Activated CD4-positive, alpha-beta T cell treated with anti-CD3 and anti-CD28 coated beads, Interleukin-2, amount 10 ng/mL, durations not matched to agents 7 days and 5 days (primary cell): ENCODE measurements at places on chromosomes 5 and 9. TPM values are rescaled to one million over a fixed set of nuclear protein-coding genes. Genes with fewer than 3 reads are reported as not detected.

DNA sequence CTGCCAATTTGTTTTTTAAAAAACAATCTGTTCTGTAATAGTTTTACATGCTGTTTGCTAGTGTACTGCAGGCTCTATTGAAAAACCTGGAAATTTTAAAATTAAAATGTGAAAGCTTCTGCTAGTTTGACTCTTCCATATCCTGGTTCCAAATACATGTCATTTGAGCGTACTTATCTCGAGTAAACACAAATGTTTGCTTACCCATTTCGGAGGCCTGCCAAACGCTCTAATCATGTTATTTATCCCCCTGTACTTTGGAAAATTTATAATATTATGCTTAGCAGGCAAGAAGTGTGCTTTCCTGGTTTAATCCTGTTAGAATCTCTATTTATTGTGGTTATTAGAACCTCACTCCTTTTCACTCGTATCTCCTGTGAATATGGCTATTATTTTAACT lies 476.8 kb upstream of the CYLC2 start:
- DNase-seq, result no peak

DNA sequence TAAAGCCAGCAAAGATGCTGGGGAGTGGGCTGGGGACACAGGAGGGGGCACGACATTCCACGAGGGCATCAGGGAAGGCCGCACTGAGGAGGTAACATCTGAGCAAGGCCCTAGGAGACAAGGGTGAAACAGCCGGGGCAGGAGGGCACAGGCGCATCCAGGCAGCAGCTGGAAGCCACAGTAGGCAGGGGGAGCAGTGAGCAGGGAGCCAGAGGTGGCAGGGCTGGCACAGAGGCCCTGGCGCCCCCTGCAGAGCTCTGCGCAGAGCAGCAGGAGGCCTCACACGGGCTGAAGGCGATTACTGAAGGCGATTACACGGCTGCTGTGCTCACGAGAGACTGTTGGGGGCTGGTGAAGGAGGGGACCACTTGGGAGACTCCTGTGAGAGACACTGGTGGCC lies 15.4 kb downstream of the LMAN2 start:
- peak; percentile 45 for DNase-seq

GRCh38 chr5:102924963-102925362 lies 169.9 kb downstream of the PAM start:
- no peak for DNase-seq

Gene FAT2
- total RNA-seq, result not detected

- DNase-seq, result peak; percentile 54
Observed at GRCh38 chr5:59123595-59124561, 541.0 kb downstream of the RAB3C start.

Gene ENG
- 17.2 TPM for total RNA-seq

- DNase-seq, result no peak
Observed at GRCh38 chr5:318341-318897, 3.1 kb upstream of the AHRR start.

DNA sequence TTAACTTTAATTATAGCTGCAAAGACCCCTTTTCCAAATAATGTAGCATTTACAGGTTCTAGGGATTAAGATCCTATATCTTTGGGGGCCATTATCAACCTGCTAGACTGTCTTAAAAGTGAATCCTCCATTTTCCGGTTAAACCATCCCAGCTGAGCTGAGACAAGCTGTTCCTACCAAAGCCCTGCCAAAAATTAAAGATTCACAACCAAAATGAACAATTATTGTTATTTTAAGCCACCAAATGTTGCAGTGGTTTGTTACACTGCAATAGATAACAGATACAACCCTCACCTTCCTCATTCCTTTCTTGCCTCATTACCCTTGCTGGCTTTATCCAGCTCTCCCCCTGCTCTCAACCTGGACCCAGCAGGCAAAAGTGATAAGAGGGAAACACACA lies 343.4 kb downstream of the CDK5RAP2 start:
- no peak for DNase-seq

DNA sequence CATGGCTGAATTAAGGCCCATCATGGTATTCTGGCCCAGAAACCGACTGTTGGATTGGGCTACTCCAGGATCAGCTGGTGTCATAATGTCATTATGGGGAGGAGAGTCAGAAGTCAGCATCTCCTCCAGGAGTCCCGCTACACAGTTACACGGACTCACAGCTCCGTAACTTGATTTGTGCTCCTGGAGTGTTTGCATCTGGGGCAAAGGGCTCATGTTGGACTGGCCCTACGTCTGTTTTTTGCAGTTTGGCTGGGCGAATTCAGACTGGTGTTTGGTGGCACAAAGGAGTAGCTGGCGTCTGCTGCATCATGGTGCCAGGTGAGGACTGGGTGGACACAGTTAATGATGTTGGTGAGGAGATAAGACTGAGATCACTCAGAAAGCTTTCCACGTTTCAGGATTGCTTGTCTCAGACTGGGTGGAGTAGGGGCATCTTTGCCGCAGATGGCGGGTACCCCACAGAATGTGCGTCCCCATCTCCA lies 31.3 kb downstream of the OR2V1 start:
- DNase-seq, result no peak

- no peak for DNase-seq
Observed at GRCh38 chr5:96157077-96157780, 195.6 kb upstream of the ELL2 start.

Gene ITGA1
- total RNA-seq, result 3.2 TPM

- DNase-seq, result no peak
Observed at GRCh38 chr9:134938346-134939079, 20.8 kb upstream of the FCN1 start.

GRCh38 chr9:133524679-133525228 lies at the start of gene MYMK:
TSS of gene MYMK (minus strand) at chr9:133524959. CDS start at chr9:133524844, 115 bp downstream.
- no peak for DNase-seq

Gene F2RL2
- total RNA-seq, result not detected

- peak; percentile 41 for DNase-seq
Observed at GRCh38 chr5:112186401-112186990, 232.6 kb downstream of the EPB41L4A start.

- no peak for DNase-seq
Observed at GRCh38 chr9:12566404-12567090, 126.6 kb upstream of the TYRP1 start.

- DNase-seq, result no peak
Observed at GRCh38 chr5:73306741-73307275, 133.8 kb downstream of the TMEM174 start.

DNA sequence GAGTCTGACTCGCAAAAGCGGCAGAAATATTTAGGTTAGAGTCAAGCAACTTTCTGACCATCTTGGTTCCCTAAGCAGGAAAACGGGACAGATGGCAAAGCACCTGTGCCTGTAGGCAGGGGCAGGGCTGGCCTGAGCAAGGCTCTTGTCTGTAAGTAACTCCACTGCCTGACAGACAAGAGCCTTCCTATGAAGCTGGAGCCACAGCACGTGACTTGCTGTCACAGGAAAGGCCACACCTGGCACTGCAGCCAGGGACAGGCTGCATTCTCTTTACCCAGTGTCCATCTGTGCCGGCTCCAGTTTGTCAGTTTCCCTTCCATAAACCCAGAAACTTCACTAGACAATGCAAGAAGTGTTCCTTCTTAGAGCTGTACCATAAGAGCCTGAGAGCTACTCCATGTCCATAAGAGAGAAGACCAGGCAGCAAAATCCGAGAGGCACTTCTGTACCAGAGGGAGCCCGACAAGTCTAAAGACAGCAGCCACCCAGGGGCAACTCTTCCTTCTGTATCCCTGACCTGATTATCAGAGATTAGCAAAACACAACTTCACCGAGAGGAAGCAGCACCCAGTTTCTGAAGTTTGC lies 78.1 kb downstream of the GPR21 start:
- DNase-seq, result no peak

DNA sequence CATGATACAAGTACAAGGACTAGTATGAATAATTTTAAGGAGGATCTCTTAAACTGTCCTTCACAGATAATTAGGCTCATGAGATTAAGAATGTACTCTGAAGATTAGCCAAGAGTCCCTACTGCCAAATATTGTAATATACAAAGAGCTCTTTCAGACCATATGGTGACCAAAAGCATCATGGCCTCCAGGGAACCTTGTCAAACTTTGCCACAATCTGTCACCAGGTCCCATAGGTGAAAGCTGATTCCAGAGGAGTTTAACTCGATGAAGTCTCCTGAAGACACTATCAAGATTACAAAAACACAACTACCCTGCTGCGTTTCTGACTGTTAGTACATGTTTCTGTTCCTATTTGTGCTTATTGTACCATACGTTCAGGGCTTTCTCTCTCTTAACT lies 395.4 kb upstream of the ITGA1 start:
- no peak for DNase-seq

Gene SELENOP
- total RNA-seq, result not detected

GRCh38 chr5:168917947-168918600 lies 338.9 kb upstream of the PANK3 start:
- no peak for DNase-seq

Gene OR5C1
- not detected for total RNA-seq

DNA sequence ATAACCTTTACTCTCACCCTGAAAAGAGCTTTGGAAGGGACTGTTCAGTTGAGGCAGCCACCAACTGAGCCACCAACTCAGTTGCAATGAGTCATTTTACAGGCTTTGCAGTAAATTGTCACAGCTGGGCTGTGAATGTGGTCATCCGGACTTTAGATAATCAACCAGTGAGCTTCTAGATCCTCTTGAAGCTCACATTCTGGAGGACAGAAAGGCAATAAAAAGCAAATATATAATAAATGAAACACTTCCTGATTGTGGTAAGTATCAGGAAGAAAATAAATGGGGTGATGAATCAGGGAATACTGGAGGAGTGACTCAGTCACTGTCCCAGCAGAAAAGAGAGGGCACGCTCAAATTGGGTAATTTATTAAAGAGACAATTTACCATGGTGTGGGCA lies 13.2 kb upstream of the C5orf58 start:
- DNase-seq, result no peak

DNA sequence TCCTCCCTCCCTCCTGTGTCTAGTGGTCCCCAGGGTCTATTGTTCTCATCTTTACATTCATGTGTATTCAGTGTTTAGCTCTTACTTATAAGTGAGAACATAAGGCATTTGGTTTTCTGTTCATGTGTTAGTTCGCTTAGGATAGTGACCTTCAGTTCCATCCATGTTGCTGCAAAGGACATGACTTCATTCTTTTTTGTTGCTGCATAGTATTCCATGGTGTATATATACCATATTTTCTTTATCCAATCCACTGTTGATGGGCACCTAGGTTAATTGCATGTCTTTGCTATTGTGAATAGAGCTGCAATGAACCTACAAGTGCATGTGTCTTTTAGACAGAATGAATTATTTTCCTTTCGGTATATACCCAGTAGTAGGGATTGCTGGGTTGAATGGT lies 46.8 kb downstream of the FYB1 start:
- DNase-seq, result no peak

Gene NMRK1
- 43.5 TPM for total RNA-seq

Gene JAK2
- 55.4 TPM for total RNA-seq

- DNase-seq, result no peak
Observed at GRCh38 chr9:108615152-108615551, 240.6 kb downstream of the ACTL7B start.

GRCh38 chr9:37787059-37787458 lies 2.2 kb upstream of the EXOSC3 start:
- no peak for DNase-seq

GRCh38 chr5:118430076-118430475 lies 558.3 kb downstream of the DTWD2 start:
- no peak for DNase-seq

DNA sequence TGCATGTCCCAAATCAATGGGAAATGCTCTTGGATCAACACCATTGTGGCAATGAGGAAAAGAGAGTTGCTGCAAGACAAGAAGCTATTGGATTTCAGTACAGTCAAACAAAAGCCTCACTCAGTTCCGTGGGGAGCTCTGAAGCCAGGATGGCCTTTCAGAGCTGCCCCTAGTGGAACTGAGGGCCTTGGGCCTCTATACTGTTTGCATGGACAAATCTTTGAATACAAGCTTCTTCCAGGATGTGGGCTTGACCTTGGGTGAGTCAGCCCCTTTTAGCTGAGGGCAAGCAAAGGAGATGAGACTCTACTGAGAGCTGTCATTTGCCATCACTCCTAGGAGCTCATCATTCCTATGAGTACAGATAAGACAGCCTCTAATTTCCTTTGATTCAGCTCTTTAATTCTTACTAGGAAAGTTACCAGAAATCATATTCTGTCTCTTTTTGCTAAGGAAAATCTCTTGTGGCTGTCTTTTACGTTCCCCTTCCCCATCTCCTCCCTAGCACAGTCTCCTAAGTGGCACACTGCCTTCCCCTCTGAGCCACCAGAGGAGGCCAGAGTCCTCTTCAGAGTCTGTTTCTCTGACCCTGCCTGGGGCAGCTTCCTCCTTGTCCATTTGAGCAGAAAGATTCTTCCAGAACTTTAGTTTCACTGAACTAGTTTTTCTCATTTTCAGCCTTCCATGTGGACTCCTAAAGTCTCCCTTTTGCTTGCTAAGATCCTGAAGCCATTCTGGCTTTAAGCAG lies 168.8 kb upstream of the POC5 start:
- DNase-seq, result no peak

- no peak for DNase-seq
Observed at GRCh38 chr9:127186806-127187205, 64.4 kb upstream of the ANGPTL2 start.

- DNase-seq, result no peak
Observed at GRCh38 chr5:75091597-75091996, 39.2 kb upstream of the GCNT4 start.

DNA sequence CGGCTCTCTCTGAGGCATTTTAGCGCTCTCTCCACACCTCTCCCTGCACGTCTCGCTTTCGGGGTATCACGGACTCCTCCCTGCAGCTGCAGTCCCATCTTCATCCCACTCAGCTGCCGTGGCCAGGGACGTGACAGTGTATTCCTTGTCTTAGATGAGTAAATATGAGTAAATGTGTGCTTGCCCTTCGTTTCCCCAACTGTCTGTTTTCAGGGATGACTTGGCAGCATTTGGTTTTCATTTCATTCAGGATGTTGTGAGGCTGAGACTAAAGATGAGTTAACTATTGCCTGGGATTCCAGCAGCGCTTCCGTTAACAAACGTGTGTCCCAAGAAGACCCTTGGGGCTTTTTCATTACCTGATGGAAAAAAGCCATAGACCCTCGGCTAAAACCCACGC lies 29.5 kb downstream of the GDNF start:
- DNase-seq, result no peak

DNA sequence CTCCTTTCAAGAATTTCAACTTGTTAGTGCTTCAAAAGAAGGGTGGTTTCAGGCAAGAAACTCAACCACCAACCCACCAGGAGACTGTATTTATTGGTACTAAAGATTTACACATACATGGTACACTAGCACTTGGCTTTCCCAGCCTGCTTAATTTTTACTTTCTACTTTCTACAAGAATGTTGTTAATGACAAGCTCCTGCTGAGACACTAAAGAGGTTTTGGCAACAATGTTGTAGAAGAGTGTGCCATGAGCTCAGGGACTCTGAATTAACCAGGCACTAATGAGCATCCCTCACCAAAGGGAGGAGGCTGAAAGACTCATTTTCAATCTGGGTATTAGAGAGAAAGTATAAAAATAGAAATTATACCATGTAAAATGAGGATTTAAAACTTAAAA lies 195.0 kb downstream of the KIAA0825 start:
- no peak for DNase-seq

Gene TEK
- total RNA-seq, result not detected

- DNase-seq, result no peak
Observed at GRCh38 chr9:71106992-71107391, 14.4 kb downstream of the TRPM3 start.
